ENCODE measurements at places on chromosomes 2 and 18. TPM values are rescaled to one million over a fixed set of nuclear protein-coding genes. Genes with fewer than 3 reads are reported as not detected.

The NHEJ1 gene
- total RNA-seq, result 12.9 TPM

The CIAO1 gene
- 172 TPM for total RNA-seq

The CPO gene
- total RNA-seq, result not detected

DNA sequence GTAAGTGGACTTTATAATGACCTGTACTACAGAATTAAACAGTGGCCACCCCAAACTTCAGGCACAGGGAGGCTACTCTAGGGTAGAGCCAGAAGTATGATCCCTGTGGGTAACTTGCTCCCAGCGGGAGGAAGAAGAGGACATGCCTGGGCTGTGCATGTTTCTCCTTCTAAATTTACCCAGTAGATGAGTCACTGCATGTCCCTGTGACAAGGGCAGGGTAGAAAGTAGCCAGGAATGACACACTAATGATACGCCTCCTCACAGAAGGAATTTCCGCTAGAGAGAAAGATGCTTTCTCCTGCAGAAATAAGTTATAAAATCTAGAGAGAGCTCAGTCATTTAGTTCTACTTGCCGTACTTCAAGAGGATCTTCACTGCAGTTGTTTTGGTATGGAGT is 7.5 kb downstream of the ACYP2 start:
- H3K4me1 ChIP-seq, result no peaks in the 10 kb centered on the region
- H3K27me3 ChIP-seq, result no peaks in the 10 kb centered on the region
- no peak overlapping the region for H3K27ac ChIP-seq
- H3K4me3 ChIP-seq, result no peak overlapping the region
- H3K36me3 ChIP-seq, result peaks cover 13% of the 10 kb centered on the region

GRCh38 chr2:6977786-6978185 is 60.6 kb downstream of the RNF144A start:
- no peak overlapping the region for H3K27ac ChIP-seq
- no peaks in the 10 kb centered on the region for H3K27me3 ChIP-seq
- H3K4me1 ChIP-seq, result peaks cover 24% of the 10 kb centered on the region

DNA sequence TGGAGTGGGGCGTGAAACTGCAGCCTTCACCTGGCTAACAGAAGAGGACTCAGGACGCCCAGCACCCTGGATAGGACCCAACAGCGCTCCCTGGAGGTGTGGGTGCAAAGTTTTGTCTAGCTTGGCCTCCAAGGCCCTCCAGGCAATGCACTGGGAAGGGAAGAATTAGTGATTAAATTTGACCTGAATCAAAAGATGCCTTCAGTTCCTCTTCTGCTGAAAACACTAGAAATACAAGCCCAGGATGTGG is 779 bp upstream of the TRIB2 start:
- DNase-seq, result no peak
- H3K27me3 ChIP-seq, result no peaks in the 10 kb centered on the region
- H3K36me3 ChIP-seq, result no peaks in the 10 kb centered on the region

- H3K4me1 ChIP-seq, result no peaks in the 10 kb centered on the region
- DNase-seq, result no peak
- H3K4me3 ChIP-seq, result no peak overlapping the region
- no peaks in the 10 kb centered on the region for H3K36me3 ChIP-seq
- no peaks in the 10 kb centered on the region for H3K27me3 ChIP-seq
These were observed 226.5 kb downstream of the ANAPC1 start for GRCh38 chr2:111657351-111657975.

GRCh38 chr18:69383186-69383585 is 17.5 kb upstream of the DOK6 start:
- no peaks in the 10 kb centered on the region for H3K4me1 ChIP-seq
- no peaks in the 10 kb centered on the region for H3K36me3 ChIP-seq
- H3K27me3 ChIP-seq, result no peaks in the 10 kb centered on the region
- no peak for DNase-seq
- no peak overlapping the region for H3K27ac ChIP-seq

GRCh38 chr2:102063941-102064678 is 72.3 kb downstream of the IL1R2 start:
- DNase-seq, result peak; percentile 85
- H3K27ac ChIP-seq, result peak overlapping the region; percentile 92
- H3K27me3 ChIP-seq, result no peaks in the 10 kb centered on the region
- H3K4me1 ChIP-seq, result peaks cover 22% of the 10 kb centered on the region
- H3K4me3 ChIP-seq, result no peak overlapping the region

DNA sequence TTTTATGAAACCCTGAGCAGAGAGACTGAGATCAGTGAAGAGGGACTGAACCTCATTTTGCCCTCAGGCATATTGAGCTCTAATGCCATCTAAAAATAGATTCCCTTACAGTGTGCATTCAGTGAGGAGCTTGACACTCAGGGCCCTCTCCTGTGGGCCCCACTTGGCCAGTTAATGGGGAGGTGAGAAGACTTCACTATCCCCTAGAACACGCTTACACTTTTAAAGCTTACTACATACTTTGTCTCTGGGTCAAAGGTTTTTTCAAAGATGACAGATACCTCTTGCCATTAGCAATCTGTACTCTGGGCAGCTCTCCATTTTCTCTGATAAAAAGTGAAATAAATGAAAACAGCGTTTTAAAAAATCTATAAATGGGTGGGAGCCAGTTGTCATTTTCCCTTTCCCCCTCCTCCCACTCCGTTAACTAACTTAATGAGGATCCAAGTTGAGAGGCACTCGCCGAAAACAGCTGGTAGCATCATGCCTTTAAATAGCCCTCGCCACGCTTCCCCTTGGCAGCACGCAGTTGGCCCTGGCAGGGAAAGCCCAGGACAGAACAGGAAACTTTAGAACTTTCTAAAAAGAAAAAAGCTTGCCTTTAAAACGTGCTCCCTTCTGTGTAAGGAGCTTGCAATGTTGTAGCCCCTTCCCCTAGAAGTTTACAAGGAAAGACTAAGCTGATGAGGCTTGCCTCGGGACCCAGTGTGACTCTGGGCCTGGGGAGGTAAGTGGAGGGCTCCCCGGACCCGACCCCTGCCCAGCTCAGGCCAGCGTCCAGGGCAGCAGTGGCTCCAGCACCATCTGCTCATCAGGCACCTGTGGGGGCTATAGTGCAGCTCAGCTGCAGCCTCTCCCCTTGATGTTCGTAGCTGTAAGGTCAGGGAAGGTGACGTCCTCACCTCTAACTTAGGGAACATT is 58.8 kb upstream of the FOSL2 start:
- H3K27me3 ChIP-seq, result no peaks in the 10 kb centered on the region
- peaks cover 9% of the 10 kb centered on the region for H3K4me1 ChIP-seq
- no peak for DNase-seq
- no peak overlapping the region for H3K4me3 ChIP-seq

DNA sequence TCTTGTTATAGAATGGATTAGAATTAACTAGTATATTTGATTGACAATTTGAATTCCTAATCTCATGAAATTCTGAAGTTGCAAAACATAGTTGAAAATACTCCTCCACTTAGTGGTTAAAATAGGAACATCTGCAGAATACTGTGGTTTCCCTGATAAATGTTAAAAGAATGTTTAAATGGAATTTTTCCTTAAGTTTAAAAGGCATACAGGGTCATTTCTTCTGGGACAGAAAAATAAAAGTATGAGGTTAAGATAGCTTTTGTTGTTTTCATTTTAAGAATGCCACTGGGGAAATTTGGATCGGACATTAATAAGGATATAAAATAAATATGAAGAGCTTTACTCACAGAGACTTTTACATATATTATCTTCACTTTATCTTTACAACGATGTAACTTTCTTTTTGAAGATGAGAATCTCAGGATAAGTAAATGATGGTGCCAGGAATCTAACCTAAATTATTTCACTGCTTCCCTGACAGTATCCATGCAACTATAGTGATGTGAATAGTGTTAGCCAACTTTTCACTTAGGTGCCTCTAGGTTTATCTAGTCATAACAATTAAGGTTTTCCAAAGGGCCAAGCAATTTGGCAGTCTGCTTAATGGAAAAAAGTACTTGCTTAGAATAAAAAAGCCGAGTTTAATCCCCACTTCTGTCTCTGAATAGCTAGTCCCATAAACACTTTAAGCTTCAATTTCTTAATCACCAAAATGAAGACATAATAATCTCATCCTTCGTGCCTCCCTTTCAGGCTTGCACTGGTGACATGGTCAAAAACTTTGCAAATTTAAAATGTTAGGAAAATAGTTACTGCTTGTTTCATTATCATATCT is 151.8 kb upstream of the STK17B start:
- no peak overlapping the region for H3K4me3 ChIP-seq
- no peaks in the 10 kb centered on the region for H3K27me3 ChIP-seq
- no peak for DNase-seq

GRCh38 chr2:23199115-23199918 is 185.7 kb upstream of the KLHL29 start:
- no peaks in the 10 kb centered on the region for H3K27me3 ChIP-seq
- H3K4me1 ChIP-seq, result peaks cover 3% of the 10 kb centered on the region
- no peak overlapping the region for H3K4me3 ChIP-seq
- no peak for DNase-seq
- no peak overlapping the region for H3K27ac ChIP-seq

DNA sequence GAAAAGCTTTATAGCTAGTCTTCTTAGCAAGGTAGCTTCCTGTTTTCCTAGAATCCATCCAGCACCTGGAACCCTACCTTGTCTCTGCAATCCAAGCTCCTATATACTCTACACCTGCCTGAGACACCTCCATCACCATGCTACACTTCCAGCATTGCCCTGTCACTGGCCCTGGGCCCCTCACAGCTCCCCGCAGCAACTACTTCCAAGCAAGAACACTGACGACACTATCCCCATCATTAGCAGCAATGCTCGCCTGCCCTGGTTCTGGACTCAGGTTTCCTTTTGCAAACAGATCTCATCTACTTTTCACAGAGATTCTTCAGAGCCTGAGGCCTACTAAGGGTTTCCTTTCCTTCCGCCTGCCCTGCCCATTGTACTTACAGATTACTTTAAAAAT is 121.1 kb downstream of the DTNB start:
- H3K4me1 ChIP-seq, result no peaks in the 10 kb centered on the region
- H3K36me3 ChIP-seq, result no peaks in the 10 kb centered on the region
- no peak overlapping the region for H3K27ac ChIP-seq
- H3K27me3 ChIP-seq, result no peaks in the 10 kb centered on the region
- no peak for DNase-seq
- no peak overlapping the region for H3K4me3 ChIP-seq

- no peak overlapping the region for H3K4me3 ChIP-seq
- no peaks in the 10 kb centered on the region for H3K4me1 ChIP-seq
- H3K36me3 ChIP-seq, result no peaks in the 10 kb centered on the region
These were observed 78.5 kb upstream of the CAB39 start for GRCh38 chr2:230634146-230634545.

DNA sequence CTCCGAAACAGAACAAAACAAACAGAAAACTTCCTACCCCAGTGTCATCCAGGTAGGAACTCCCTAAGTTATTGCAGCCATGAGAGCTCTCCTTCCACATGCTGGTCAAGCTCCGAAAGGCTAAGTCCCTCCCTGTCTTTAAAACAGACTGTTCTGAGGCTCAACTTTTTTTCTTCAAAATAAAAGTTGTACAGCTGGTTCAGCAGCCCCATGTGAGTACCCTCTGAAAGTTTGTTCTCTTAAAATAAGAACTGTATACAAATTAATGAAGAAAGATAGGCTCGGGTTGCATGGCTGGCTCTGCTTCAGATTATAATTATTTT is at the start of gene PDE1A:
Gene PDE1A, minus strand, starts transcription at position 119 of the 323 bp plus-strand sequence.
- H3K27ac ChIP-seq, result peak within 1 kb of the TSS; percentile 19
- H3K27me3 ChIP-seq, result no peaks in the 10 kb centered on the region
- no peaks in the 10 kb centered on the region for H3K36me3 ChIP-seq
- DNase-seq, result no peak

- no peaks in the 10 kb centered on the region for H3K27me3 ChIP-seq
- H3K27ac ChIP-seq, result no peak overlapping the region
- H3K4me1 ChIP-seq, result no peaks in the 10 kb centered on the region
These were observed 35.0 kb upstream of the IL1R2 start for GRCh38 chr2:101956465-101957438.

DNA sequence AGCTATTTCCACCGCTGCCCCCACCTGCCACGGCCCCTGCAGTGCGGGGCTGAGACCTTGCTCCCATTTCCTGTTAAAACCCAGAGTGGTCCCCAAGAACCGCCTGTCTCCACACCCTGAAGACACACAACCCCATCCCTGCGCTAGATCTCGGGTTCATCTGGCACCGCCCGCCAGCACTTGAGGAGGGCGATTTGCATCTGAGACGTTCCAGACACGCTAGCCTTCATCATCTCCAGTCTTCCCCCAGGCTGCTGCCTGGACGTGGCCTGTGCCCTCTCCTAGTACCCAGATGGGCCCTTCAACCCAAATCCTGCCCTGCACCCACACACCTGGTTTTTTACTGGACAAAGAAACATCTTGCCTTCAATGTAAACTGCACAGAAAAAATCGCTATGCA is 49.8 kb downstream of the SLC66A2 start:
- no peaks in the 10 kb centered on the region for H3K27me3 ChIP-seq
- no peaks in the 10 kb centered on the region for H3K4me1 ChIP-seq
- no peak overlapping the region for H3K4me3 ChIP-seq

- no peaks in the 10 kb centered on the region for H3K4me1 ChIP-seq
- no peaks in the 10 kb centered on the region for H3K36me3 ChIP-seq
- no peak overlapping the region for H3K4me3 ChIP-seq
- no peaks in the 10 kb centered on the region for H3K27me3 ChIP-seq
- no peak overlapping the region for H3K27ac ChIP-seq
These were observed 38.8 kb upstream of the DAPL1 start for GRCh38 chr2:158756331-158756730.

DNA sequence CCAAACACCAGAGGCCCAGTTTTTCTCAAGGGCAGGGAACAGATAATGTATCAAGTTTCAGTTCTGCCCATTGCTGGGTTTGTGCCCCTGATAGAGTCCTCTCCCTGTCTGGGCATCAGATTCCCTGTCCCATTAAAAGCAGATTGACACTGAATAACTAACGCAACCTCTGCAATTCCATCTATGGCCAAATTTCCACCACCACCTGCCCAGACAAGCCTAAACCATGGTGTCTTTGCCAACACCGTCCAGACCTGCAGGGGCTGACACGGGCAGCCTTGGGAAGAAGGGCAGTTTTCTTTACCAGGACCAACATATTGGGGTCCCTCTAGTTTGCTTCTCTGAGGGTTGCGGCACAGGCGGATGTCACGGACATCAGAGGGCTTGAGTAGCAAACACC is 26.4 kb upstream of the PAX8 start:
- no peaks in the 10 kb centered on the region for H3K36me3 ChIP-seq
- H3K27me3 ChIP-seq, result no peaks in the 10 kb centered on the region
- H3K27ac ChIP-seq, result no peak overlapping the region

GRCh38 chr2:84022810-84023431 is 436.2 kb downstream of the SUCLG1 start:
- no peaks in the 10 kb centered on the region for H3K27me3 ChIP-seq
- no peak for DNase-seq
- no peaks in the 10 kb centered on the region for H3K4me1 ChIP-seq
- no peak overlapping the region for H3K4me3 ChIP-seq

Data from tibial nerve (tissue), 4 donors.